ENCODE measurements at places on chromosomes 16 and 17.

- H3K4me1 ChIP-seq, result peaks cover 22% of the 10 kb centered on the region
- peak overlapping the region; percentile 27 for H3K4me3 ChIP-seq
- peak overlapping the region; percentile 5 for H3K27ac ChIP-seq
Measured at GRCh38 chr16:84228256-84228838, 11.5 kb downstream of the KCNG4 start.

DNA sequence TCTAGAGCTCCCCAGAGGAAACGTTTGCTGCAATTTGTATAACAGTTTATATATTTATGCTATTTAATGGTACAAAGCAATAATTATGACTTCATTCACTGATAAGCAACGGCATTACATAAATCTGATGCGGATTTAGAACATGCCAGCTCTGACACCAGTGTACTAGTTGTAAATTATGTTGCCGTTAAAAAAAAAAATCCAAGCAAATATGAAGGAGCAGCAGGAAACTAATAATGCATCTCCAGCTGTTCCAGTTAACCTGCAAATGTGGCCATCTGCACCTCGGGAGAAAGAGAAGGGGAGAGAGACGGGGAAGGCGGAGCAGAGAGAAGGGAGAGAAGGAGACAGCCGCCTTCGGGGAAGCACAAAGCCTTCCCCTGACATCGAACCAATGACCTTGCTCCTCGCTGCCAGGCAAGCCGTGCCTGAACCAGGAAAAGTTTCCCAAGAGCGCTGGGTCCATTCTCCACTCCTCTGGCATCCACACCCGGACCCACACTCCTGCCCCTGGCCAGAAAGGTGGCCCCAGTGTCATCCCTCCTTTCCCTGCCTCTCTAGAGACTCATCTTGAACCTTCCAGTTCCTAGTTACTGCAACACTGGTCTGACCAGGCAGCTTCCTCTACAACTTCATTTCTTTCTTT is 174.8 kb downstream of the C16orf78 start:
- no peak for DNase-seq
- no peak overlapping the region for H3K4me3 ChIP-seq
- no peaks in the 10 kb centered on the region for H3K36me3 ChIP-seq
- peaks cover 38% of the 10 kb centered on the region for H3K27me3 ChIP-seq

- H3K4me1 ChIP-seq, result peaks cover 15% of the 10 kb centered on the region
- H3K36me3 ChIP-seq, result no peaks in the 10 kb centered on the region
- no peaks in the 10 kb centered on the region for H3K27me3 ChIP-seq
- peak; percentile 51 for DNase-seq
- H3K4me3 ChIP-seq, result no peak overlapping the region
Measured at GRCh38 chr17:1058423-1059130, 61.6 kb downstream of the TIMM22 start.

DNA sequence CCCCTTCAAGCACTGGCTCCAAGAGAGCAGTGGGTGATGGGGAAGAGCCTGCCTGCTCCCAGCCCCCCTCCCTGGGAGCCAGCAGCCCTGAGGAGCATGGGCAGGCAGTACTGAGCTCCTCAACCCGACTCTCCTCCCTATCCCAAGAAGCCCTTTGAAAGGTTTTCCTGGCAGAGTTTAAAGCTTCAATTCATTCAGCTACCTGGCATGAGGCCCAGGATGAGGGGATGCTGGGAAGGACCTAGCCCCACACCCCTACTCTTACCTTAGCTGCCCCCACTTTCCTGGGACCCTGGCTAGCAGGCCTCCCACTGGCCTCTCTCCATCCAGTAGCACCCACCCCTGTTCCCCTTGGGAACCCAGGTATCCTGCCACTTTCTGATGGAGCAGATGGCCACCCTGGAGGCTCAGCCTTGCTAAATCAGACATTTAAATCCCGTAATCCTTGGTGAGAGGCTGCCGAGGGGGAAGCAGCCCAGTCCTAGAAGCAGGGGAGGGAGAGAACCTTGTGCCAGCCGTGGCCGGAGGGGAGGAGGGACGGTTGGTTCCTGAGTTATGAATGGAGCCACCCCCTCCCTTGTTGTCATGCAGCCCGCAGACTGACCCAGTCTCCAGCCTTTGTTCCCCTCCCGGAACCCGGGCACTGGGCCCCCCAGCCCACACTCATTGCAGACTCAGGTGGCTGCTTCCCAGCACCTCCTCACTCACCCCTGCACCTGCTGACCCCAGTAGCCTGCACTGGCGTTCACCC is 17.1 kb downstream of the ATP1B2 start:
- no peak overlapping the region for H3K4me3 ChIP-seq
- no peaks in the 10 kb centered on the region for H3K27me3 ChIP-seq
- no peaks in the 10 kb centered on the region for H3K4me1 ChIP-seq
- no peak overlapping the region for H3K27ac ChIP-seq
- H3K36me3 ChIP-seq, result no peaks in the 10 kb centered on the region

- no peak overlapping the region for H3K4me3 ChIP-seq
- no peak for DNase-seq
- H3K4me1 ChIP-seq, result no peaks in the 10 kb centered on the region
Measured at GRCh38 chr16:9567666-9568065, 476.2 kb downstream of the HAPSTR1 start.

DNA sequence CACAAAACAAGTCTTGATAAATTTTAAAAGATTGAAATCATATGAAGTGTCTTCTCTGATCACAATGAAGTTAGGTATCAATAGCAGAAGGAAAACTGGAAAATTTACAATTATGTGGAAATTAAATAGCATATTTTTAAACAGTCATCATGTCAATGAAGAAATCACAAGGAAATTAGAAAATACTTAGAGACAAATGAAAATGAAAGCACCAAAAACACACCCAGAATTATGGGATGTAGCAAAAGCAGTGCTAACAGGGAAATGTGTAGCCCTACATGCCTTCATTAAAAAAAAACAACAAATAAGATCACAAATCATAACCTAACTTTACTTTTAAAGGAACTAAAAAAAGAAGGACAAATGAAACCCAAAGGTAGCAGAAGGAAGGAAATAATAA is 7.5 kb upstream of the IL21R start:
- H3K36me3 ChIP-seq, result no peaks in the 10 kb centered on the region
- DNase-seq, result no peak
- no peak overlapping the region for H3K27ac ChIP-seq
- no peak overlapping the region for H3K4me3 ChIP-seq
- H3K4me1 ChIP-seq, result no peaks in the 10 kb centered on the region

DNA sequence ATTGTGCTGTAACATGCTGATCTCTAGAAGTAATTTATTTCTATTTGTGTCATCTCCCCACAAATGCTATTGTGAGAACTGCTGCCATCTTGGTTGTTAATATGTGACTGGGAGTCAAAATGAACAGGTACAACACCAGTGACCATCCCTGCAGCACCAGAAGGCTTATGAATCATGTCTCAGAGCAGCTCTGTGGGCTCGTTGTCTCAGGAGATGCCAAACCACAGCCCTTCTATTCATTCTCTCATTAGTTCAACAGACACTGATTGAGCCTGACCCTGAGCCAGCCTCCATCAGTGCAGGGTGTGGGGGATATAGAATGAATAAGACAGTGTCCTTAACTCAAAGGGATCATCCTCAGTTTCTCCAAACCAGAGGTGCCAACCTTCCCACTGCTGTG is 92.5 kb downstream of the UTP18 start:
- H3K27me3 ChIP-seq, result peaks cover 40% of the 10 kb centered on the region
- DNase-seq, result no peak
- no peaks in the 10 kb centered on the region for H3K36me3 ChIP-seq
- no peaks in the 10 kb centered on the region for H3K4me1 ChIP-seq

DNA sequence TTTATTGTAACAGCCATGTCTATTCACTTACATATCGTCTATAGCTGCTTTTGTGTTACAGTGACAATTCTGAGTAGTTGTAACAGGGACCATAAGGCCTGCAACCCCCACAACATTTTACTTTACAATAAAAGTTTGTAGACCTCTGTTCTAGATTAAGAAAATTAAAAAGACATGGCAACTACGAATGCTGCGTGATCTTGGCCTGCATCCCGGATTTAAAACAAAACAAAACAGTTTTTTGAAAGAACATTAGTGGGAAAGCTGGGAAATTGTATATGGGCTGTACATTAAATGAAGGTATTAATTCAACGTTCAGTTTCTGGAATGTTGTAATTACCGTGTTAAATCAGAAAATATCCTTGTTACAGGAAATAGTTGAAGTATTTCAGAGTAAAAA is 64.1 kb downstream of the RMI2 start:
- no peak overlapping the region for H3K27ac ChIP-seq
- H3K36me3 ChIP-seq, result no peaks in the 10 kb centered on the region
- H3K27me3 ChIP-seq, result no peaks in the 10 kb centered on the region
- no peak for DNase-seq
- H3K4me3 ChIP-seq, result no peak overlapping the region

- no peaks in the 10 kb centered on the region for H3K27me3 ChIP-seq
- H3K4me1 ChIP-seq, result no peaks in the 10 kb centered on the region
- no peak overlapping the region for H3K27ac ChIP-seq
- DNase-seq, result no peak
- no peaks in the 10 kb centered on the region for H3K36me3 ChIP-seq
Measured at GRCh38 chr17:33633446-33633845, 340.4 kb upstream of the ASIC2 start.

- H3K4me1 ChIP-seq, result peaks cover 28% of the 10 kb centered on the region
- peak within 1 kb of the TSS; percentile 68 for H3K4me3 ChIP-seq
- peak; percentile 68 for DNase-seq
Measured at GRCh38 chr17:35930211-35931065, at the start of gene RDM1. TSS of gene RDM1 (minus strand) at chr17:35930773. CDS start at chr17:35930727, 46 bp downstream.

DNA sequence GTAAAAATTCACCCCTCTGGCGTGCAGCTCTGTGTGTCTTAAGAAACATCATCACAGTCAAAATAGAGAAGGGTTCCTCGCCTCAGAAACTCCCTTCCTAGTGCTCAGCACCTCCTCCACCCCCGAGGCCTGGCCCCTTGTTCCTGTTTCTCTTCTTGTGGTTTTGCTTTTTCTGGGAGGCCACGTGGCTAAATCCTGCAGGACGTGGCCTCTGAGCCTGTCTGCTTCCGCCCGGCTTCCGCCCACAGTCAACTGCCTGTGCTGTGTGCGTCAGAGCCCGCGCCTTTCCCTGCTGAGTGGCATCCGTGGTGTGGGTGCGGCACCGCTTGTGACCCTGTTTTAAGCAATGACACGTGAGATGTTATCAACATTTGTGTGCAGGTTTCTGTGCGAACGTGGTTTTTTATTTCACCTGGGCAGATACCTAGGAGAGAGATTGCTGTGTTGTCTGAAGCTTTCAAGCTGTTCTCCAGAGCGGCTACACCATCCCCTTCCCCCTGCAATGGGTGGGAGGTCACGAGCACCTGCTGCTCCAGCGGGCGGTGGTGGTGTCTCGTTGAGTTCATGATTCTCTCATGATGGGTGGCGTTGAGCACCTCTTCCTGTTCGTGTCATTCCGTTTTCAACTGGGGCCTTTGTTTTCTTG is 21.7 kb downstream of the ACSF3 start:
- no peaks in the 10 kb centered on the region for H3K27me3 ChIP-seq
- no peak overlapping the region for H3K4me3 ChIP-seq
- no peak for DNase-seq

- H3K27me3 ChIP-seq, result no peaks in the 10 kb centered on the region
- H3K27ac ChIP-seq, result no peak overlapping the region
- H3K4me1 ChIP-seq, result peaks cover 16% of the 10 kb centered on the region
- H3K36me3 ChIP-seq, result no peaks in the 10 kb centered on the region
Measured at GRCh38 chr17:31677681-31678080, 181.4 kb downstream of the COPRS start.

- no peaks in the 10 kb centered on the region for H3K27me3 ChIP-seq
- H3K4me3 ChIP-seq, result no peak overlapping the region
- no peak overlapping the region for H3K27ac ChIP-seq
- H3K36me3 ChIP-seq, result no peaks in the 10 kb centered on the region
Measured at GRCh38 chr17:59366773-59367656, 35.6 kb downstream of the YPEL2 start.

GRCh38 chr16:54564841-54565240 is 278.3 kb upstream of the IRX3 start:
- no peaks in the 10 kb centered on the region for H3K4me1 ChIP-seq
- H3K27ac ChIP-seq, result no peak overlapping the region

DNA sequence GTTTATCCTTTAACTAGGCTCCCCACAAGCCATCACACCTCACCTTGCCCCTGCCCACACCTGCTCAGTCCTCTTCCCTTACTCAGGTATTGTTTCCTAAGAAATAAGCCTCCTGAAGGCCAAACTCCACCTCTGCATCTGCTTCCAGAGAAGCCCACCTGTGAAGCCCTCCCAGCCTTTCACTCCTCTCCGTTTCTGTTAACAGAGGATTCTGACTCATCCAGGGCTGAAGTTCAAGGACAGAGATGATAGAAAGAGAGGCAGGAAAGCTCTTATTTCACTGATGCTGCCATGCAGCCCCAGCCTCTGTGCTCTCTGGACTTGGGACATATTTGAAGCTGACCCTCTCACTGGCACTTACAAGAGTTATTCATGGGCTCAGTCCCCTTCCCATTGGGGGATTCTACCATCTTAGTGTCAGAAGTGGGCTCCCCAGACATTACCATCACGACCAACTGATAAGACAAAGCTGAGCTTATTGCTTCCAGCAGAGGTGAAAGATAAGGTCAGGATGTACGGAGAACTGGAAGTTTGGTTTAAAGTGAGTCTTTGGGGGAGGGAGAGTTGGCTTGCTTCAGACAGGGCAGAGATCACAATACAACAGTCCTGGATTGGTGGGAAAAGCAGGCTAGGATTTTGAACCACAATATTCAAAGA is 35.3 kb upstream of the XYLT2 start:
- no peak overlapping the region for H3K27ac ChIP-seq
- H3K36me3 ChIP-seq, result no peaks in the 10 kb centered on the region
- no peaks in the 10 kb centered on the region for H3K27me3 ChIP-seq

DNA sequence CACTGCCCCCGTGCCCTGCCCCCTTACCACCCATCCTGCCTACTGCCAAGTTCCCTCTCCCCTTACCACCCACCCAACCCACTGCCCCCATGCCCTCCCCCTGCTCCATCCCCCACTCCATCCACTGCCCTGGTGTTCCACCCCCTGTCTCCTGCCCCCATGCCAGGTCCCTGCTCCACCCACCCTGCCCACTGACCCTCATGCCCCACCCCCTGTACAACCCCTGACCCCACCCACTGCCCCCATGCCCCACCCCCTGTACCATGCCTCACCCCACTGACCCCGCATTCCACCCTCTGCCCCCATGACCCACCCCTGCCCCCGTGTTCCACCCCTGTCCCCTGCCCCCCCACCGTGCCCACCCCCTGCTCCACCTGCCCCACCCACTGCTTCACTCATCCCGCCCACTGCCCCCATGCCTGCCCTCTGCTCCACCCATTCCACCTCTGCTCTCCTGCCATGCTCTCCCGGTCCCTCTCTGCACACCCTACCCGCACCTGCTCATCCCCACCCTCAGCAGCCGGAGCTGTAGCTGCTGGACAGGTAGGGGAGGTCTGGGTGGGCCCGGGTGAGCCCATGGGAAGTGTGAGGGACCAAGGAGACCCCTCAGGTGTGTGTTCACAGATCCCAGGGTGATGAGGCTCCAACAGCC is 7.4 kb upstream of the FN3KRP start:
- H3K36me3 ChIP-seq, result no peaks in the 10 kb centered on the region
- H3K4me1 ChIP-seq, result no peaks in the 10 kb centered on the region
- DNase-seq, result no peak
- H3K27me3 ChIP-seq, result no peaks in the 10 kb centered on the region
- no peak overlapping the region for H3K4me3 ChIP-seq

DNA sequence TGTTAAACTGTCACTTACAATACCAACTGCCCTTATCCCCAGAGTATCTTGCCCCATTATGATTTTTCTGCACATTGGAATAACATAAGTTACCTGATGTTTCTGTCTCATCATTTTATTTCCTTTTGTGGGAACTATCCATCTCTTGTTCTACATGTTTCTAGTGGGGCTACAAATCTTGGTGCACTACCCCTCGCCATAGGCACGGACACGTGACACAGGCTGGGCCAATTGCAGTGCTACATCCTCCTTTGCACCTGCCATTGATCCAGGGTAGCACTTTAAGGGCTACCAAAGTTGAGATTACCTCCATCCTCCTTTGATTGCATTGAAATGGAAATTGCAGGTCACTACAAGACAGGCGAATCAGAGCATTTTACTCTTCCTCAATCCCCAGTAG is 14.2 kb upstream of the SYT17 start:
- no peaks in the 10 kb centered on the region for H3K27me3 ChIP-seq
- no peak overlapping the region for H3K4me3 ChIP-seq
- H3K4me1 ChIP-seq, result no peaks in the 10 kb centered on the region
- no peak overlapping the region for H3K27ac ChIP-seq
- H3K36me3 ChIP-seq, result no peaks in the 10 kb centered on the region
- DNase-seq, result peak; percentile 77
